ENCODE measurements at places on chromosomes 7 and 10. TPM values are rescaled to one million over a fixed set of nuclear protein-coding genes. Genes with fewer than 3 reads are reported as not detected.

DNA sequence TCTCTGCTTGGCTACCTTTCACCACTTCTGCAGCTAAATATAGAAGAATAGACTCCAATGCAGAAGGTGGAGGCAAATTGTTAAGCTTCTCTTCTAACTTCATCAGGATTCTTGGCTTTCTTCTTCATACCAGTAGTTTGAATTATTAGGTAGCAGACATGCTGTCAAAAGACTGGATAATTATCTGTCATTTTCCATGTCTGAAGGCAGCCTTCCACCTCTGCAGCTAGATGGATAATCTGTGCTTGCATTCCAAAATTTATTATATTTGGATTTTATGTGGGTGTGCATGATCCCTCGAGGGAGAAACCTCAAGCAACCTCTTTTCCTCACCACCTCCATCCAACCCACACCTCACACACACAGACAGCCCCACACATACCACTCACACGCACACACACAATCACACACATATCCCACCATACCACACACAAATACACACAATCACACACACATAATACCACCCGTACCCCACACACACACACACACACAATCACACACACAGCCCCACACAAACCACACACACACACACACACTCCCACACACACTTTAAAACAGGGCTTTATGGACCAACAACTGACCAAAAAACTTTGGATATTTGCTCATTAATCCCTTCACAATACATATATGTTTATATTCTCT is 145.0 kb downstream of the C7orf25 start:
- no peak for DNase-seq
- no peaks in the 10 kb centered on the region for H3K4me1 ChIP-seq
- no peaks in the 10 kb centered on the region for H3K27me3 ChIP-seq
- H3K27ac ChIP-seq, result no peak overlapping the region

GRCh38 chr7:135427166-135427565 is 82.7 kb downstream of the CNOT4 start:
- H3K4me3 ChIP-seq, result no peak overlapping the region
- no peak overlapping the region for H3K27ac ChIP-seq
- DNase-seq, result no peak
- peaks cover 25% of the 10 kb centered on the region for H3K4me1 ChIP-seq
- no peaks in the 10 kb centered on the region for H3K27me3 ChIP-seq
- H3K36me3 ChIP-seq, result peaks cover 4% of the 10 kb centered on the region

DNA sequence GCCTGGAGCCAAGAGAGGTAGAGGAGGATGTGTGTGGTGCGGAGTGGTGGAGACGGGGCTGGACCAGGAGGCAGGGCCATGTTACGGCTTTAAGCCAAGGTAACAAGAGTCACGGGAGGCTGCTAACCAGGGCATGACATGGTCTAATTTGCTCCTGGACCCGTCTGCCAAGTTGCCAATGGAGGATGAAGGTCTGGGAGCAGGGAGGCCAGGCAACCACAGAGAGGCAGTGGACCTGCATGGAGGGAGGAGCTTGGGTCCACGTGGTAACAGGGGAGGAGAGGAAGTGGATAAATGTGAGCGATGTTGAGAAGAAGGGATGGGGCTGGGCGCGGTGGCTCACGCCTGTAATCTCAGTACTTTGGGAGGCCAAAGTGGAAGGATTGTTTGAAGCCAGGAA is 31.0 kb downstream of the SRRM3 start:
- DNase-seq, result no peak
- H3K4me1 ChIP-seq, result no peaks in the 10 kb centered on the region
- no peak overlapping the region for H3K27ac ChIP-seq
- peaks cover 81% of the 10 kb centered on the region for H3K27me3 ChIP-seq
- H3K4me3 ChIP-seq, result no peak overlapping the region
- H3K36me3 ChIP-seq, result no peaks in the 10 kb centered on the region

Gene ANXA11
- total RNA-seq, result 846 TPM

DNA sequence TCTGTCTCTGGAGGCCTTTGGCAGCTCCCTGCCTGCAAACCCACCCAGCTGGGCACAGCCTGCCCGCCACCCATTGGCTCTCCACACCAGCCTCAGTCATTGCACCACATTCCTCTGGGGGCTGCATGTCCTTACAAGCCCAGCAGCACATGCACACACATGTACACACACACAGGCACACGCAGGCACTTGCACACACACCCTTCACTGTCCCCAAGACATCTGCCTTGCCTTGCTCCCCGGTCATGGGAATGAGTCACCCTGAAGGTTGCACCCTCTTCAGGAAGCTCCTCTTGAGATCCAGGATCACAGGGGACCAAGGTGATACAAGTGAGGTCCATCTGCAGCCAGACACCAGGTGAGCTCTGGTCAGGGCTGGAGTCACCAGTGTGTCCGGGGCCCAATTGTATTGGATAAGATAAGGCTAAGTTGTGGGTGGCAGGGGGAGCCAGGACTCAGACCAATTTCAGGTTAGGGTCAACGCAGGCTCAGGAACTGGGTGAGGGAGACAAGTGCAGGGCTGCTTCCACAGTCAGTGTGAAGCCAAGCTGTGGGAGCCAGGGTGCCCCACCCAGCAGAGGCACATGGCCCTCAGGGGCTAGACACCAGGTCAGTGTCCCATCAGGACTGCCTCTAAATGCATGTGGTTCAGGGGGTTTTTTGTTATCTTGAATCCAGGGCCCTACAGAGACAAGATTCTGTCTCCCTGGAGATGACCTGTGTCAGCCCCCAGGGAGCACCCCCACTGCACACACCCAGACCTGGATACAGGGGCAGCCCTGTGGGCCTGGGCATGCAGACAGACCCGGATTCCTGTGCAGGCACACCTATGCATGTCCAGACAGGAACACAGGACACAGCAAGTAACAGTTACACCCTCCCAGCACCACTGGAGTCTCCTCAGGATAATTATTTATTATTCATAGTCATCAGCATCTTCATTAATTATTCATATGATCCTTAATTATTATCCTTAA is 33.8 kb downstream of the KCNH2 start:
- H3K27me3 ChIP-seq, result peaks cover 69% of the 10 kb centered on the region
- no peaks in the 10 kb centered on the region for H3K4me1 ChIP-seq
- no peak overlapping the region for H3K27ac ChIP-seq
- no peak for DNase-seq

Gene UNCX
- not detected for total RNA-seq

GRCh38 chr7:74040101-74040790 is 12.3 kb downstream of the ELN start:
- H3K4me3 ChIP-seq, result no peak overlapping the region
- no peak overlapping the region for H3K27ac ChIP-seq
- no peak for DNase-seq

DNA sequence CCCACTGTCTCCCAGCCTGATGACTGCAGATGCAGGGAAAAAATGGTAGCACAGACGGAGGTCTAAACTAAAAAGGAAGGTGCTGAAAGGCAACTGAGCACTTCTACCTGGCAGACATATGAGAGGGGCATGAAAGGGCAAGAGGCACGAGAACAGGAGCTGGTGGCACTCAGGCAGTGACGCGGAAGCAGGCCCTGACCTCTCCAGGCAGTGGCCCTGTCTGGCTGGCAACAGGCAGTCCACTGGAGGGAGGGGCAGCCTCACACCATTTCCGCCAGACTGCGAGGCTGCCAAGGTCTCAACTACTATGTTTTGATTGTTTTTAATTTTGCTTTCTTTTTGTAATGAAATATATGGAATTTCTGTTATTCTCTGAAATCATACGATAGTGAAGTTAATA is 23.3 kb downstream of the VSTM2A start:
- H3K36me3 ChIP-seq, result no peaks in the 10 kb centered on the region
- peaks cover 8% of the 10 kb centered on the region for H3K4me1 ChIP-seq
- no peak for DNase-seq
- H3K27me3 ChIP-seq, result no peaks in the 10 kb centered on the region
- no peak overlapping the region for H3K27ac ChIP-seq

Gene NKX1-2
- not detected for total RNA-seq

DNA sequence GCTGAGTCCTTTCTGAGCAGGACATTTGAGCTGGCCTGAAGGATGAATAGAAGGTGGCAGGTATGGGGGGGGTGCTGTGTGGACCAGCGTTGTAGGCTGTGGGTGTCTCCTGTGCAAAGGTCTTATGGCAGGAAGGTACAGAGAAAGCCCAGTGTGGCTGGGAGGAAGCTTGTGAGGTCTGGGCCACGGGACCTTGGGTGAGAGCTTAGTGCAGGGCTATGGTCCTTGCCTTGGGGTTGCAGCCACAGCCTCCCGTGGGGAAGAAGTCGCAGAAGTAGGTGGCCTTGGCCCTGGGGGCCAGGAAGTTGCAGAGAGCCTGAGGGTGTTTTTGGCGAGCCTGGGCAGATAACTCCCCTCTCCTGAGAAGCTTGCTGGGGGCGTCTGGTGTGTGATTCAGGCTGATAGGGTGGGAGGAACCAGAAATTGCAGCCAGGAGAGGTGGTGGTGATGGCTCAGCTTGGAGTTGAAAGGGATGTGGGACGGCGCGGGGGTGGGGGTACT is 172.0 kb upstream of the TNRC18 start:
- H3K27me3 ChIP-seq, result peaks cover 85% of the 10 kb centered on the region
- peak overlapping the region; percentile 5 for H3K27ac ChIP-seq
- H3K36me3 ChIP-seq, result peaks cover 33% of the 10 kb centered on the region
- DNase-seq, result no peak
- H3K4me3 ChIP-seq, result peak overlapping the region; percentile 31

- H3K27me3 ChIP-seq, result no peaks in the 10 kb centered on the region
- H3K4me1 ChIP-seq, result no peaks in the 10 kb centered on the region
- no peak overlapping the region for H3K4me3 ChIP-seq
Observed at GRCh38 chr10:19252531-19252930, 203.9 kb downstream of the MALRD1 start.

DNA sequence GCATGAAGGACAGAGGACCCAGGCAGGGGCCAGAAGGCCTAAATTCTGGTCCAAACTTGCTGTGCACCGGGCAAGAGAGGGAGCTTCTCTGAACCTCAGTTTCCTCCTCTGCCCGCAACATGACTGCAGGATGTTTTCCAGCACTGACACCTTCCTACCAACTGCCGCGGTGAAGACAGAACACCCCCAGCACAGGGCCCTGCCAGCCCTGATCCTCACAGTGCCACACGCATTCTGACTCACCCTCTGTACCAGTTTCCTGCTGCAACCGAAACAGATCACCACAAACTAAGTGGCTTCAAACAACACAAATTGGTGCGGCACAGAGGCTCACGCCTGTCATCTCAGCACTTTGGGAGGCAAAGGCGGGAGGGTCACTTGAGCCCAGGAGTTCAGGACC is 18.1 kb downstream of the MAD1L1 start:
- no peak overlapping the region for H3K27ac ChIP-seq
- H3K27me3 ChIP-seq, result no peaks in the 10 kb centered on the region
- DNase-seq, result no peak
- peaks cover 39% of the 10 kb centered on the region for H3K36me3 ChIP-seq
- H3K4me1 ChIP-seq, result no peaks in the 10 kb centered on the region

Gene CRPPA
- 9.9 TPM for total RNA-seq

DNA sequence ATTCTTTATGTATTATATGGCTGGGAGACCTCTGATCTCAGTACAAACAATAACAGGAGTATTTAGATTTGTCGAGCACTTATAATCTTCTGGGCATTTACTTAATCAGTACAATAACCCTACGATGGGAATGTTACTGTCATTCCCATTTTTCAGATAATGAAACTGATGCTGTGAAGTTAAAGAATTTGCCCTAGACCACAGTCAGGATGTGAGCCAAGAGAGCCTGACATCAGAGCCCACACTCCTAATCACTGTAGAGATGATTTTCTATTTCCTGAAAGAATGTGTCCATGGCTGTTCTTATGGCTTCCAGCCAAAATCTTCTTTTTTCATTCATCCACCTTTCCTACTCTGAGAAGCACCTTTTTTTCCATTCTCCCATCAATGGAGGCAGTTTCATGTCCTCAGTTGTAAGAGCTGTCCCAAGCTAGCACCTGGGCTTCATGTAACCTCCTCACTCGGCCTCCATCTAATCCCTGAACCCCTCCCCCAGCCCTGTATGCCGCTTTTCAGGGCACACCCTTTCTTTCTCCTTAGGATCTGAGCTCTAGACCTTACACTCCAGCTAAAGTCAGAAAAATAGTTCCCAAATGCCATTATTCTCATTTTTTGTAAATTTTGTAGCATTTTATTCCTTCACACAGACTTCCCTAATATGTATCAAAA is 12.2 kb upstream of the CAV1 start:
- no peaks in the 10 kb centered on the region for H3K27me3 ChIP-seq
- peaks cover 38% of the 10 kb centered on the region for H3K4me1 ChIP-seq
- no peak for DNase-seq
- peaks cover 6% of the 10 kb centered on the region for H3K36me3 ChIP-seq

Gene CXCL12
- total RNA-seq, result not detected

GRCh38 chr7:12490940-12491339 is 79.6 kb upstream of the SCIN start:
- DNase-seq, result no peak
- H3K36me3 ChIP-seq, result no peaks in the 10 kb centered on the region
- no peaks in the 10 kb centered on the region for H3K27me3 ChIP-seq

GRCh38 chr7:33946094-33946699 is 40.9 kb downstream of the BMPER start:
- no peak overlapping the region for H3K27ac ChIP-seq
- peaks cover 25% of the 10 kb centered on the region for H3K27me3 ChIP-seq
- no peaks in the 10 kb centered on the region for H3K4me1 ChIP-seq
- no peaks in the 10 kb centered on the region for H3K36me3 ChIP-seq
- H3K4me3 ChIP-seq, result no peak overlapping the region

DNA sequence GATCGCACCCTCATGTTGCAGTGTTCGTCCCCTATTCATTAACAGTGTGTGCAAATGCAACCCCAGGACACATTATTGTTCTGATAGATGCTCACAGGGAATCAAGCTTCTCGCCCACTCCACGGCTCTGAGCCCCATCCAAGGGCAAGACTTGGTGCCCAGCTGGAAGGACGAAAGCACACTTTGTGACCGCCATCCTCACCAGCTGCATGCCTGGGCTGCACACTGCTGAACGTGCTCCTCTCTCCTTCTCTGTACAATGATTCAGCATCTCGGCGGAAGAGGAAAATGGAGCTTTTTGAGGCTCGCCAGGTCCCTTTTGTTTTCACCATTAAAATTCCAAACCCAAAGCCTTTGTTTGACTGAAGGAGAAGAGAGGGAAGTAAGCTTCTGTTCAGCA is 41.9 kb downstream of the MKI67 start:
- H3K4me1 ChIP-seq, result no peaks in the 10 kb centered on the region
- no peak overlapping the region for H3K4me3 ChIP-seq
- no peaks in the 10 kb centered on the region for H3K27me3 ChIP-seq
- peaks cover 4% of the 10 kb centered on the region for H3K36me3 ChIP-seq
- H3K27ac ChIP-seq, result no peak overlapping the region

GRCh38 chr10:48495282-48496045 is 109.4 kb downstream of the ARHGAP22 start:
- H3K27me3 ChIP-seq, result peaks cover 28% of the 10 kb centered on the region
- H3K4me1 ChIP-seq, result peaks cover 19% of the 10 kb centered on the region
- no peak overlapping the region for H3K27ac ChIP-seq
- H3K4me3 ChIP-seq, result no peak overlapping the region

- no peak for DNase-seq
- H3K27ac ChIP-seq, result no peak overlapping the region
- no peaks in the 10 kb centered on the region for H3K36me3 ChIP-seq
- no peak overlapping the region for H3K4me3 ChIP-seq
- no peaks in the 10 kb centered on the region for H3K4me1 ChIP-seq
Observed at GRCh38 chr10:91343010-91343409, 67.1 kb upstream of the HECTD2 start.

GRCh38 chr7:158613481-158613880 is 25.9 kb upstream of the PTPRN2 start:
- no peak overlapping the region for H3K4me3 ChIP-seq
- no peak for DNase-seq
- H3K27ac ChIP-seq, result no peak overlapping the region
- no peaks in the 10 kb centered on the region for H3K27me3 ChIP-seq
- H3K4me1 ChIP-seq, result no peaks in the 10 kb centered on the region

All from Calu3 (cell line).